ENCODE measurements at places on chromosomes 2 and 18.

- no peak for DNase-seq
Measured at GRCh38 chr2:186530314-186530713, 44.3 kb downstream of the ZC3H15 start.

GRCh38 chr2:231110551-231110950, 14.3 kb downstream of the HTR2B start:
- DNase-seq = no peak

- no peak for DNase-seq
Measured at GRCh38 chr2:44310287-44310686, 35.0 kb downstream of the SLC3A1 start.

DNA sequence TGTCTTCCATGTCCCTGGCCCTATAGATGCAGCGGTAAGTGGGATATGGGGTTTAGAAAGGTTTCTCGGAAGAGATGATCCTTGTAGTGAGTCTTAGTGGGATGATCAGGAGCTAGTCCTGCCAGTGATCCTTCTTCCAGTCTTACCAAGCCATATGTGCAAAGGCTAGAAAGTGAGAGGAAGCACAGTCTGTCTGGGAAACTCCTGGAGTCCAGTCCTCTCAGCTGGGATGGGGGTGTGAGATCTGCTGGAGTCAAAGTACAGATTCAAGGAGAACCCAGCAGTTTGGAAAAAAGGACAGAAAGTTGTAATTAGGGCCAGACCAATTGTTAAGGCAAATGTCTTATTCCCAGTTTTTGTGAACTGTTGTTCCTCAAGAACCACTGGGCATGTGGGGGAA, 83.3 kb downstream of the LIMS1 start:
- DNase-seq = no peak

DNA sequence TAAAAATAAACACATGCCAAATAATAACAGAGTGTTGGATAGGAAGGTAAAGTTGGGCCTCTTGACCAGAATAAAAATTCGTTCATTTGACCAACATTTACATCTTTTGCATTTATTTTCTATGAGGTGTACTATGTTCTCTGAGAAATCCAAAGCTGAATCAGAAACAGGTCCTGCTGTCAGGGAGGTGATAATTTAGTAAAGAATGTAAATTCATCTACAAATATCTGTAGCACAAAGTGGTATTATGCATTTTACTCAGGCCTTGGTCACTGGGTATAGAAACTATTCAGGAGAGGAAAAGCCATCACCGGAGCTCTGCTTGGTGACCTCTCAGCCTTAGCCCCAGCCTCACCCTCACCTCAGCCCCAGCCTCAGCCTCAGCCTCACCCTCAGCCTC, 208.9 kb downstream of the SPP2 start:
- DNase-seq = no peak

- DNase-seq = no peak
Measured at GRCh38 chr2:218781691-218782527, at the start of gene CYP27A1. Gene CYP27A1 (plus strand): TSS chr2:218782147. CDS start chr2:218782183, 36 bp downstream.

DNA sequence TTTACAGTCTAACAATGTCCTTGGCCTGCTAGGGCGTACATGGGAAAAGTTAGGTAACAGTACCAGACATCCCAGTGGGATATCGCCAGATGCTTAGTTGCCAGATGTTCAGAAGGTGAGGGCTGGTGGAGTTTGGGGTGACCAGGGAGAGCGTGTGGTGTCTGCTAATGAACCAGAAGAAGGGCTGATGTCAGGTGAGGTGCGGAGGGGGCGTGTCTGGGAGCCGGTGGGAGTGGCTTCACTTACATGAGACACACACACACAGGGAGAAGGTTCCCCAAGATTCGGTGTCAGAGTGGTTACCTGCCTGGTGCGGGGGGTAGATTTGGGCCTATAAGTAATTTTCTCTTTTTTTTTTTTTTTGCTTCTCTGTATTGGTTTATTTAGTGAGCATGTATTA, 12.2 kb downstream of the RAB31 start:
- DNase-seq = no peak

- no peak for DNase-seq
Measured at GRCh38 chr2:72182547-72182946, 34.9 kb upstream of the CYP26B1 start.

GRCh38 chr18:78304192-78305164, 675.1 kb upstream of the SALL3 start:
- DNase-seq = no peak

DNA sequence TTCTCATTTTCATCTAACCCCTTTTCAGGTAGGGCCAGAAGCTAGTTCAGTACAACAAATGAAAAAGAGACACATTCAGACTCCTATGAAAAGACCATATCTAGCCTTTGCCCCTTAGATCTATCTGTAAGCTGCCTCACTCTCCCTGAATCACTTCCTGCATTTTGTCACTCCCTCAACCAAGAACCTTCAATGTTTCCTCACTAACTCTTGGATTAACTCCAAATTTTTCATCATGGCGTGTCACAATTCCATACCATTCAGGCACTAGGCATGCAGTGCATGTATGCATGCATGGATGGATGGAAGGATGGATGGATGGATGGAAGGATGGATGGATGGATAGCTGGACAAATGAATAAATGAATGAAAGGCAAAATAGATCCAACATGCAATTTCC, 356.9 kb downstream of the TNS1 start:
- DNase-seq = no peak

DNA sequence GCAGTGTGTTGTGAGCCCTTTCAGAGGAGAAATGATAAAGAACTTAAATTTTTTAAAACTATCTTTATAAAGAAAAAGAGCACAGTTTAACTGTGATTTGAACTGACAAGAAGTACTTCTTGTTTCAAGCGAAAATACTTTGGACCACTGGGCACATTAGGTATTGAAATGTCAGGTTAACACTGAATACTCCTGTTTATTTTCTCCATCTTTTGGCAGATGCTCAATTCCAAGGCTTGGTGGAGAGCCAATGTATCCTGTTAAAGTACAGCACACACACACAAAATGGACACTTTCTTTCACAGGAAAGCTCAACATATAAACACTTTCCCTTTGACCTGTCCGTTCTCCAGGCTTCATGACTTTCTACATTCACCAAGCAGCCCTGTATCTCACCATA, 32.6 kb upstream of the SP3 start:
- DNase-seq = peak; percentile 60

GRCh38 chr2:180010701-180011100, 3.6 kb upstream of the CWC22 start:
- DNase-seq = peak; percentile 23

- DNase-seq = peak; percentile 19
Measured at GRCh38 chr18:24395049-24395795, 2.4 kb downstream of the OSBPL1A start.

GRCh38 chr2:151120011-151120410, 141.7 kb downstream of the RBM43 start:
- no peak for DNase-seq

DNA sequence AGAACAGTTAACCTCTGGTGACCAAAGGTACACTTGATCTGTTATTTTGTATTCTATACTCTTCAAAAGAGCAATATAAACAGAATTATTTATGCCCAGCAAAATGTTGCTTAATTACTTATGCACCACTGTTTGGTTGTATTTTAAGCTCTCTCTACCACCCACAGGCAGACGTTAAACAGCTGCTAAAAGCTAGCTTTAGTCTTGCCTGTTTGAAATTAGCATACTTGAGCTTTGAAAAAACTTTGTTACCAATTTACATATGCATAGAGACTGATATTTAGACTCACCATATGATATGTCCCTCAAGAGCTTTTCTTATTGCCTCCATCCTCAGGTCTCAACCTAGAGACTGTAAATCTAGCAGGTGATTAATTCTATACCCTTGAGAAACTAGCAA, 426.9 kb downstream of the NR4A2 start:
- no peak for DNase-seq

GRCh38 chr18:68803356-68803755, 5.5 kb downstream of the CCDC102B start:
- no peak for DNase-seq

DNA sequence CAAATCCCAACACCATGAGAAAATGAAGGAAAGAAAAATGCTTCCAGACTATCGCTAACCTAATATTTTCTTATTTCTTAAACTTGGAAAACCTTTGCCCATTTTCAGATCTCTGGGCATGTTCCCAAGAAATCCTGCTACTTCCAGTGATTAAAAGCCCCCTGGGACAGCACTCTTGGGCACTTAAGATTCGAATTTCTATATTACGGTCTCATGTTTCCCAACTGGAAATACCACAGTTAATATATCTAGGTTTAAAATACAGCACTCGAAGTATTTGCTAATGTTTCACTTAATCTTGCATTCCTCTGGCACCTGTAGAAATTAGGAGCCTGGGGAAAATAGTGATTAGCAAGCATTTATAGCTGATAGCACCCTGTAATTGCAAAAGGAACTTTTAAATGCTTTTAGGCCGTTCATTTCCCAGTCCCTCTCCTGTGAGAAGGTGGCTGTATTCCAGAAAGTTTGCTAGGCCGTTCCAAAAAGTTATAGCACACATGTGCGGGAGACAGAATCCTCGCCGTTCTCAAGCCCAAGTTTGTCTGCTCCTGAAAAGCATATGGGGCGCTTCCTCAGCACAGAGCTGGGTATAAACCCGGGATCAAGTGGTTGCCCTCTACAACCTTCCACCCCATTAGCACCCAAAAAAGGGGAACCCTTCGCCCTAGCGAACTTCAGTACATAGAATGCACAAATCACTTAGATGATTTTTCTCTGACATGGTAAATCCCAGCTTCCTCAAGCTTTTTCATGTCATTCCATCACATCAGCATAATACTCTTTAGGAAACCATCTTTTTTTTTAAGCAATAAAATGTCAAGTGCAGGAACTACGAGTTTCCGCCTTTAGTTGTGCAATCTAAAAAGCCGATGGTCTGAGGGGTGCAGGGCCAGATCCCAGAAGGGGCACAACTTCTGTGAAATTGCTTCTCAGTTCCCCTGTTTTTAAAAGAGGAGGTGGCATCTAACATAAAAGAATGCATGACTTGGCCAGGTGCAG, 60.6 kb downstream of the DIPK1C start:
- DNase-seq = no peak

DNA sequence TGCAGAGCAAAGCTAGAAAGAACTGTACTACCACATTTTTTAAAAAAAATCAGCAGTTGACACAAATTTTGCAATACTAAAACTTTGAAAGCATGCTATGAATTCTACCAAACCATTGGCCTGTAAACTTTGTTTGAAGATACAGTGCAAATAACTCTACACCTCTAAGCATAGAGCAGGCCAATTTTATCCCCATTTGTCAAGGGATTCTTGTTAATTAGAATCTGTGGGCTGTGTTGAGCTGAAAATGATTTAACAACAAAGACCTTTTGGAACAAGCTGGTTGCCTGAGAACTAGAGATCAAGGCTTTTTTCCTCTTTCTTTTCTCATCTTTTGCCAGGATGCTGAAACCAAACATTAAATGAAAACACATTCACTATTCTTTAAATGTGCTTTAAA, 886.0 kb upstream of the CDH2 start:
- DNase-seq = no peak

GRCh38 chr18:2884706-2885285, 38.0 kb downstream of the EMILIN2 start:
- no peak for DNase-seq

DNA sequence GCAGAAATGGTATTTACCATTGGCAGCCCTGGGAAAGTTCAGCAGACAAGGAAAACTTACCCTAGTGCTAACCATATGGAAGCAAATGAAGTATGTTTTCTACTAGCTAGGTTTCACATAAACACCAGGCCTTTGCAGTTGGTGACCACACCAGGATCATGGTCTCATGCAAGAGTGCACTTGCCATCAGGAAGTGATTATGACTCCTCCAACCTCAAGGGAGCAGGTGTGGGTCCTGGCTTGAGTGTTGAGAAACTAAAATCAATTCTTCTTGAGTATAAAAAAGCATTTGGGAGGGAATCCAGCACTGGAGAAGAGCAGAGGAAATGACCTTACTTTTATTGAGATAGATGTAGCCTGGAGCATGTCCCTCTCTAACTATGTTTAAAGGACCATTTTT, 56.8 kb upstream of the SPAG16 start:
- no peak for DNase-seq

DNA sequence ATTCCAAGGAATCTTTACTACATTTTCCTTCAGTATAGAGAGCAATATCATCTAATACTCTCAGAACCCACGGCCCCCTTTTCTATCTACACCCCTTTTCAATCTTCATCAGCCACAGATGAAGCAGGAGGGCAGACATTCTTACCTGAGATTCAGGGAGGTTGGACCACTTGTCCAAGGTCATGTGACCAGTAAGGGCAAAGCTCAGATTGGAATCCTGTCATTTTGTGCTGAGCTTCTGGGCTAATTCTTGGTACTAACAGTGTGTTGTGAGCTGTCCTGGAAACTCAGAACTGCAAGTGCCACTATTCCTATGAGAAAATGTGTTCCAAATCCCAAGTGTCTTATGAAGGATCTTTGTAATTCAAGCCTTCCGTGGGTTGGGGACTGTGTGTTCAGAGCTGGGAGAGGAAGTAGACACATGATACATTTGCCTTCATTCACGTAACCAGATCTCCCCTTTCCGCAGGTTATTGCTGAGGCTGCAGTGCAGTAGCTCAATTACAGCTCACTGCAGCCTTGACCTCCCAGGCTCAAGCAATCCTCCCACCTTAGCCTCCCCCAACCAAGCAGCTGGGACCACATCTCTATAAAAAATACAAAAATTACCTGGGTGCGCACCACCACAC, 3.3 kb downstream of the CHRNA1 start:
- no peak for DNase-seq

DNA sequence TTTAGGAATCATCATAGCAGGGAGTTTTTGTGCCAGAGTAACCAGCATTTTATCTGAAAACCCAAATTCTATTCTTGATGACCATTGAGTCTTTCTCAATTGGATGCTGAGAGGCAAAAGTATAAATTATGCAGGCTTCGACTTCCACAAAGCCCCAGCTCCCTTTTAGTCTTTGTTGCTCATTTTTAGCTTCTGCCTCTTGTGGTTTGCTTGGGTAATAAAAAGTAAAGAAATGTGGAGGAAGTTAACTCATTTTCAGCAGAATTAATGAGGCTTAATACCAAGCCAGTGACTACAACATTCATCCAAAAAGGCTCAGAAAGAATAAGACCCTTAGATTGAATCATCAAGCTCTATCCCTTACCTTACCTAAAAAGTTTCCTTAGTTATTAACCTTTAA, 18.6 kb downstream of the ERMN start:
- DNase-seq = peak; percentile 90

DNA sequence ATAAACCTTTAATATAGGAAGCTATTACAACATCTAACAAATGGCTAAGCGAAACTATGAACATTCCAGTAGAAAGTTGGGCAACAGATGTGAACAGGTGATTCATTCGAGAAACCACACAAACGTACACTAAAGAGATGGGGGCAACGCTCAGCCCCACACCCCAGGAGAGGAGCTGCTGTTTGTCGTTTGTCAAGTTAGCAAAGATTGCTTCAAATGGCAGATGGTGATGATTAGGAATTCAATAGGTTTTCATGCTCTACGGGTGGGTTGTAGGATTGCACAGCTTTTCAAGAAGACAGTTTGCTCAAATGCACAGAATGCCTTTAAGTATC, 154.7 kb upstream of the HDAC4 start:
- no peak for DNase-seq

DNA sequence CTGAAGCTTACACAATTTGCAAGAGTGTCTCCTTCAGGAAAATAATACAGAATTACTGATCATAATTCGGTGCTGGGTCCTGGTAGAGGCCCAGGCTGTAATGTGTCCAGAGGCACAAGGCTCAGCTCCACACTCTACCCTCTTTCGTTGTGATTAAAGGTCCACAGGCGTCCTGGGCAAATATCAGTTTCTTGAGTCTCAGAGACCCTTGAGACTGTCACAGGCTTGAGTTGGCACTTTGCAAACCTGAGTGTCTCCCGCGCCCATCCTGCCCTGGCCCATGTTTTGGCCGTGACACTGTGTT, 46.9 kb upstream of the SMAD7 start:
- DNase-seq = no peak

All from Kasumi-1 (cell line).